ENCODE measurements at places on chromosomes 5 and 9.

GRCh38 chr5:73339051-73339575 is 109.5 kb downstream of the FOXD1 start:
- no peak for DNase-seq

DNA sequence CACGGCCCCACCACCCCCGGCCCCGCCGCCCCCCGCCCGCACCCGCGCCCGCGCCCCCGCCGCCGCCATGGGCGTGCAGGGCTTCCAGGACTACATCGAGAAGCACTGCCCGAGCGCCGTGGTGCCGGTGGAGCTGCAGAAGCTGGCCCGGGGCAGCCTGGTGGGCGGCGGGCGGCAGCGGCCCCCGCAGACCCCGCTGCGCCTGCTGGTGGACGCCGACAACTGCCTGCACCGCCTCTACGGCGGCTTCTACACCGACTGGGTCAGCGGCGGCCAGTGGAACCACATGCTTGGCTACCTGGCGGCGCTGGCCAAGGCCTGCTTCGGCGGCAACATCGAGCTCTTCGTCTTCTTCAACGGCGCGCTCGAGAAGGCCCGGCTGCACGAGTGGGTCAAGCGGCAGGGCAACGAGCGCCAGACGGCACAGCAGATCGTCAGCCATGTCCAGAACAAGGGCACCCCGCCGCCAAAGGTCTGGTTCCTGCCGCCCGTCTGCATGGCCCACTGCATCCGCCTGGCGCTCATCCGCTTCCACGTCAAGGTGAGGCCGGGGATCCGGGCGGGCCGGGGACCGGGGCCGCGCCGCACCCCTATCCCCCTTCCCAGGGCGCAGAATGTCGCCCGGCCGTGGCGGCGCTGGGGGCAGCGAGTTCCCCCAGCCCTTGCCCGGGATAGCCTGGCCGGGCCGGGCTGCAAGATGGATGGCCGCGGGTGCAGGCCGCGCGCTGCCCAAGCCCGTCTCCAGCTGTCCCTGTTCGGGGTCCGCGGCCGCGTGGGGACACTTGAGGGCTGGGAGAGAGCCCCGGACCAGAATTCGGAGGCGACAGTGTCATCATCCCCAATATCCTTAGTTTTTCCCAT is 594 bp downstream of the FAM120A start:
- DNase-seq = peak; percentile 46

DNA sequence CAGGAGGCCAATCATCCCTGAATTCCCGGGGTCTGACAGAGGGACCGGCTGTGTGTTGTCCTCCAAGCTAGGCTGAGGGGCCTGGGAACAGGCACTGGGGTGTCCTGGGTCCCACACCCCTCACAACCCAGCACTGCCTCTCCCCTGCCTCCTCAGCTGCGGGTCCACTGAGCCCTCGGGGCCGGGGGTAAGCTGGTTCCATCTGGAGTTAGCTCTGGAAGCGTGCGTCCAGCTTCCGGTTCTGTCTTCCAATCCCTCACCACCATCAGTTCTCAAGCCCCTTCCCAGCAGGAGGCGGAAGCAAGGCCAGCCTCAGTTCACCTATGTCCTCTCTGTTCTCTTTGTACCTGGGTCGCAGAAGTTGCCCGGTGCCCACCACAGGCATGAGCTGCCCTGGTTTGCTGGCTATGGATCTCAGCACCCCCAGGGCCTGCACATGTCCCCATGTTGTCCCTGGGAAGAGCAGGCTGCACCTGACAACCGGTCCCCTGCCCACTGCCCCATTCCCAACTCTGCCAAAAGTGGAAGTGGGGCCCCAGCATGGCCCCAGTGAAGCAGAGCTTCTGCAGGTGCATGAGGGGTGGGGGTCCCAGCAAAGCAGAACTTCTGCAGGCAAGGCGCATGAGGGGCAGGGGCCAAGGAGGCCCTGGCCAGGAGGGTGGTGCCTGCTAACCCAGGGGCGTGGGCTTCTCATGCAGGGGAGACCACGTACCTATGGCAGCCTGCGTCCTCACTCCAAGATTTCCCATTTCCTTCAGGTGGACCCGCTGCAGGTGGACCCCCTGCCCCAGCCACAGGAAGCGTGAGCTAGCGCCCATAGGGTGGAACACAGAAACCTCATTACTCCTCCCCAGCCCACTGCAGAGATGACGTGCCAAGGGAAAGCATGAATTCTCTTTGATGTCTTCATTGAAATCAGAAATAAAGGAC is 111.9 kb downstream of the ZNF354C start:
- DNase-seq = no peak

GRCh38 chr5:93599399-93600120 is 16.5 kb downstream of the NR2F1 start:
- DNase-seq = no peak

GRCh38 chr5:110053205-110053604 is 363.5 kb downstream of the MAN2A1 start:
- DNase-seq = no peak

DNA sequence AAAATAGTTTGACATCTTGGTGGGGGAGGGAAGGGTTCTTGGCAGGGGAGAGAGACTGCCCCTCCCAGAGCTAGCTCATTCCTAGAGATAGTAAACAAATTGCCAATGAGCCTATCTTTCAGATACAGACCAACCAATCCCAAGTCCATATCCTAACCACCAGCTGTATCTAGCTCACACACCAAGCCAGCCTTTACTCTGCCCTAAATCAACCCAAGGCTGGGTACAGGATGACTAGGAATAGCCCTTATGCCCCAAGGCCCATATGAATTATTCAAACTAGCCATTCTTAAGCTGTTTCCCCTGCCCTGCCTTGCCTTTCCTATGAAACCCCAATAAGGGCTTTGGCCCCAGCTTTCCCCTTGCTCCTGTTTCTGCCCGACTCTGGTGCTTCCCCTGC is 281.3 kb upstream of the PANK3 start:
- DNase-seq = no peak

- no peak for DNase-seq
Measured at GRCh38 chr9:69465473-69465872, 140.5 kb downstream of the ENTREP1 start.

DNA sequence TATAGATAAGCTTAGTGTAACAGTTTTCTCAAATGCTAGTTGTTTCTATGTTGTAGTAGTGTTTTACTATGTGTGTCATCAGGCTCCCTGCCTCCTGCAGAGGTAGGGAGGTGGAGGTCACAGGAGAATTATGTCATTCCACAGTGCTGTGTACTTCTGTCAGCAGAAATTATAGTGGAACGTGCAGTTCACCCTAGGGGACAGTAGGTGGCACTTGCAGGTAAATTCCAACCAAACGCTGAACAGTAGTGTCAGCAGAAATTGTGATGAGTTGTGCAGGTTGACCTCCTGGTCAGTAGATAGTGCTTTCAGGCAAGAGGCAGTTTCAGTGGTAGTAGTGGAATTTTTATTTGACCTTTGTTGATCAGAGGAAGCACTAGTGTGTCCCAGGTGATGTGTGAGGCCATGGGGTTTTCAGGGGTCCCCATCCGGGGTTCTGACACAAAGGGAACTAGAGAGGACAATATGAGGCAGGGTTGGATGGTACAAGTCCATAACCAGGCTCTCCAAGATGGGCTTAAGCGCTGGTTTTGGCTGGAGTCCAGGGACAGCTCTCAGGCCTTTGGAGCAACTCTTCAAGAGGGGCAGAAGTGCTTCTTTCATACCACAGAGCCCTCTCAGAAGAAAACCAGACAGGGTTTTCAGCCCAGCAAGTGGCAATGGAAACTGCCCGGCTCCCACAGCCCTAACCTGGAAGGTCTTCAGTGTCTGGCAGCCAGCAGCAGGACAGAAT is 402.9 kb downstream of the CYLC2 start:
- peak; percentile 19 for DNase-seq

- no peak for DNase-seq
Measured at GRCh38 chr9:108473209-108474112, 382.3 kb downstream of the ACTL7B start.

GRCh38 chr5:57692582-57693487 is 210.2 kb upstream of the ACTBL2 start:
- DNase-seq = peak; percentile 31

GRCh38 chr5:80057099-80057498 is 22.0 kb downstream of the THBS4 start:
- DNase-seq = no peak

GRCh38 chr9:92488681-92489550 is 6.6 kb upstream of the ASPN start:
- no peak for DNase-seq

GRCh38 chr5:115459855-115460341 is 84.7 kb downstream of the FEM1C start:
- no peak for DNase-seq

GRCh38 chr9:95131023-95131943 is 186.2 kb downstream of the FANCC start:
- DNase-seq = peak; percentile 19

GRCh38 chr9:73423891-73424290 is 272.2 kb downstream of the ANXA1 start:
- no peak for DNase-seq

DNA sequence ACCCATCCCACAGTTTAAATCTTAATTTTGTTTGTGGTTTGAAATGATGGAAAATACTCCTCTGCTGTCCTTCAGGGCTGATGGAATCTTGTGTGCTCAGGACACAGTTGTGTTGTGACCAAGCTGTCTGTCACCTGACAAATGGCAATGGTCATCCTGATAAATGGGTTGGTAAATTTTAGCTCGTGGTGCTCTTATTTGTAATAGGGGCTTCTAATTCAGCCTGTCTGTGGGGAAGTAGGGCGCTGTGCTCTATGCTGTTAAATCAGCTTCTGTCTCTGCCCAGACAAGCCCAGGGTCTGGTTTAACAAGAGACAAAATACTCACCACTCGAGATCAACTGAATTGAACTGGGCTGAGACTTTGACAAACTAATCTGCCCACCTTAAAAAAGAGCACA is 4.5 kb downstream of the LRRTM2 start:
- DNase-seq = no peak

GRCh38 chr9:96031366-96031824 is 155.9 kb downstream of the ERCC6L2 start:
- no peak for DNase-seq

- no peak for DNase-seq
Measured at GRCh38 chr9:91785447-91785842, 164.6 kb downstream of the ROR2 start.

DNA sequence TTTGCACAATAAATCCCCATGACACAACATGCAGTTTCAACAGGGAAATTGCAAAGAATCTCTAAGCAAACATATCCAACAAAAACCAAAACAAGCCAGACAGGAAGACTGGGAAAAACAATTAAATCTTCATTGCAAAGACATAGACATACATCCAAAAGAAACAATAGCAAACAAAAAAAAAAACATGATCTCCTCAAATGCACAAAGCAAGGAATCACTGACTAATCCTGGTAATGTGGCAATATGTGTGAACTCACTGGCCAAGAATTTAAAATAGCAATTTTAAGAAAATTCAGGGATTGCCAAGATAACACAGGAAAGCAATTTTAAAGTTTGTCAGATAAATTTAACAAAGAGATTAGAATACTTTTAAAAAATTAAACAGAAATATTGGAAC is 520.1 kb upstream of the SMC2 start:
- DNase-seq = no peak

- no peak for DNase-seq
Measured at GRCh38 chr9:91896097-91896496, 53.9 kb downstream of the ROR2 start.

GRCh38 chr9:111961575-111961974 is 65.0 kb downstream of the UGCG start:
- DNase-seq = no peak

GRCh38 chr9:71032779-71033178 is 88.6 kb downstream of the TRPM3 start:
- no peak for DNase-seq

DNA sequence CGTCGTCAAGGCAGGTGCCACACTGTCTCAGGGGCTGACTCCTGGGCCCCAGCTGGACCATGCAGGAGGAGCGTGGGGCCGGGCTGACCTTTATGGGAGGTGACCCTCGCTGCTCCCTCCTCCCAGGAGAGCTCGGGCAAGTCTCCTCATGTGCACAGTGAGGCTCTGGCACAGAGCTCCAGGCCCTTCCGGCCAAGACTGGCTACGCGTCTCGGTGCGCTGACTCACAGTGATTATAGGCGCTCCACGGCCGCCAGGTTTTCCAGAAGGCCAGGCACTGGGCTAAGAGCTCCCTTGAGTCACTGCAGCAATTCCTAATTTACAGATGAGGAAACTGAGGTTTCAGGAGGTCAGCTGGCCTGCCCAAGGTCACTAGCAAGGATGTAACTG is 47.4 kb downstream of the VAV2 start:
- DNase-seq = no peak

GRCh38 chr9:110758201-110758600 is 89.6 kb downstream of the MUSK start:
- no peak for DNase-seq

DNA sequence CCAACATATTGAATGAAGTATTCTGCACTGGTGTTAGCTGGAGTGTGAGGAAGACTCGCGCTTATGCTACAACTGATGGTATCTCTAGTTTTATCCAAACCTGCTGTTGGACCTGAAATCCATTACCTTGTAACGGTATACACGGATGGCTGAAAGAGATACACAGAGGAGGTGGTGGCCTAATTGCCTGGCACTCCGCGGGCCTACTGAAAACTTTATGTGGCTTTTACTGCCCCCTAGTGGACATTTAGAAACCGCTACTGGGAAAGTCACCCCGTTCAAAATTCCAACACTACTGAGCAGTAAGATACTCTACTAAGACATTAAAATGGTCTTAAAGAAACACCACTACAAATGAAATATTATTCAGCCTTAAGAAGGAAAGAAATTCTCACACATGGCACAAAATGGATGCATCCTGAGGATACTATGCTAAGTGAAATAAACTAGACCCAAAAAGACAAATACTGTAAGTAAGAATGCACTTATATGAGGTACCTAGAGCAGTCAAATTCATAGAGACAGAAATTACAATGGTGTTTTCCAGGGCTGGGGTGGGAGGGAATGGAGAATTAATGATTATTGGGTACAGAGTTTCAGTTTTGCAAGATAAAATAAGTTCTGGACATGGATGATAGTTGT is 100.4 kb downstream of the TTLL11 start:
- peak; percentile 45 for DNase-seq

- no peak for DNase-seq
Measured at GRCh38 chr5:59151162-59151889, 568.5 kb downstream of the RAB3C start.

- DNase-seq = no peak
Measured at GRCh38 chr5:75002271-75002670, 50.1 kb downstream of the GCNT4 start.

DNA sequence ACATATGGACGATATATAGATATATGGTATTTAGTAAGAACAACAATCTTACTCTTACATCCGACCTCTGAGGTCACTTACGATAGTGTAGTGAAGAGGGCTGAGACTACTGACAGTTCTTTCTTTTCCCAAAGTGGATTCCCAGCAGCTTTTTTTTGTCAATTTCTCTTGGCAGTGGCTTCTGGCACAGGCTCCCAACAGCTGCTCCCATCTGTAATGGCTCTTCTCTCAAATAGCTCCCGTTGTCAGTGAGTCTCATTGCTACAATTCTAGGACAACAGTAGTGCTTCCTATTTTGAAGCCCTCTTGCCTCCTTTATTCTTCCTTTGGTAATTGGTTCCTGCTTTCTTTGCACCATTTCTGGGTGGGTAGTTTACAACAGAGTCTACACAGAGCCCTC is 68.4 kb downstream of the SLC25A46 start:
- DNase-seq = no peak

Measured in stimulated activated CD4-positive, alpha-beta T cell treated with anti-CD3 and anti-CD28 coated beads, Interleukin-1b, Interleukin-23, amount 100 ng/mL, for 48 hours (primary cell).